ENCODE measurements at places on chromosomes 7 and 10.
A peak's percentile ranks its signal among the peaks of the same experiment; 100 is the strongest.

- DNase-seq = no peak
Observed at GRCh38 chr7:154919344-154920225, 83.3 kb downstream of the PAXIP1 start.

DNA sequence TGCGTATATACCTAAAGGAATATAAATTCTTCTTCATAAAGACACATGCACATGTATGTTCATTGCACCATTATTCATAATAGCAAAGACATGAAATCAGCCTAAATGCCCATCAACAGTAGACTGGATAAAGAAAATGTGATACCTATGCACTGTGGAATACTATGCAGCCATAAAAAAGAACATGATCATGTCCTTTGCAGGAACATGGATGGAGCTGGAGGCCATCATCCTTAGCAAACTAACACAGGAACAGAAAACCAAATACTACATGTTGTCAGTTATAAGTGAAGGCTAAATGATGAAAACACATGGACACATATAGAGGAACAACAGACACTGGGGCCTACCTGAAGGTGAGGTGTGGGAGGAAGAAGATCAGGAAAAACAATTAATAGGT, 48.7 kb downstream of the GPR37 start:
- DNase-seq = no peak

GRCh38 chr10:89640241-89640640, 4.8 kb downstream of the PANK1 start:
- DNase-seq = no peak

- peak; percentile 0 for DNase-seq
Observed at GRCh38 chr10:131213741-131214505, 97.6 kb downstream of the TCERG1L start.

- DNase-seq = no peak
Observed at GRCh38 chr7:70143075-70144044, 545.1 kb downstream of the AUTS2 start.

- DNase-seq = no peak
Observed at GRCh38 chr7:50246551-50246950, 58.0 kb upstream of the IKZF1 start.

DNA sequence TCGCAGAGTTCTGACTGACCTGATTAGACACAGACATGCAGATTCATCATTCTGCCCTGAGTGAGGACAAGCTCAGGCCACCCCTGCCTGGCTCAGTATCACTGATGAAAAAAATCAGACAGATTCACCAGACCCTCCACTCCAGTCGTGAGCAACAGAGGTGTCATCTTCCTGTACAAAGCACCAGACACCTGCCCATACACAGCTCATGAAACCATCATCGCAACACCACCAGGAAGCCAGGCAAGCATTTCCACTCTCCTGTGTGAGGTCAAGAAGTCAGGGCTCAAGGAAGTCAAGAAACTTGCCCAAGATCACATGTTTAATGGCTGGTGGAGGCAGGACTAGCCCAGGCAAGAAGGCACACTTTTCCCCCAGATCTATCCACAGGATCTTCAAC, 163.0 kb downstream of the CALN1 start:
- no peak for DNase-seq

DNA sequence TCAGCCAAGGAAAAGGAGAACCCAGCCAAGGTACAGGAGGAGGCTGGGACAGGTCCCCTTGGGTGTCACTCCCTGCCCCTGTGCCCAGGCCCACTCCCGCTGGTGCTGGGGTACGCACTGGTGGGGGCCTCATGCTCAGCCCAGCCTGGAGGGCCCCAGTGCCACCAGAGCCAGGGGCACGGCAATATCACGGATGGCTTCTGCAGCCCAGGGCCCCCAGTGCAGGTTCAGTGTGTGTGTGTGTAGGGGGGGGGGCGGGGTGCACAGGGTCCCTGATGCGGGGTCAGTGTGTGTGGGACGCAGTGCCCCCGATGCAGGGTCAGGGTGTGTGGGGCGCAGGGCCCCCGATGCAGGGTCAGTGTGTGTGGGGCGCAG, 23.4 kb upstream of the ZNF716 start:
- DNase-seq = no peak

DNA sequence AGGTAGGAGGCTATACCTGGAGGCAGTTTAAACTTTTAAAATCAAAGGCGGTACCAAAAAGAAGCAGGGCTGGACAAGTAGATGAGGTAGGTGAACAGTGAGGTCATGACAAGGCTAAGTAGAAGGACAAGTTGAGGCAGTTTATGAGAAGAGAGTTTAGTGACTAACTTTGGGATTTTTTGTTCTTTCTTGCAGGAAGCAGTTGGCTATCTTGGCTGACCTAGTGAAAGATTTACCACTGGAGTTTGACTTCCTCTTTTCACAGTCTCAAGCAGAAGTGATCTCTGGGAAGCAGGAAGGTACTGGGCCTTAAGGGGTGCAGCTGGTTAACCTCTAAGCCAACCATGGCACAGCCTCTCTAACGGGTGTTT, 26.3 kb downstream of the ENTPD7 start:
- DNase-seq = no peak

- DNase-seq = no peak
Observed at GRCh38 chr7:151481650-151482505, 37.8 kb downstream of the RHEB start.

DNA sequence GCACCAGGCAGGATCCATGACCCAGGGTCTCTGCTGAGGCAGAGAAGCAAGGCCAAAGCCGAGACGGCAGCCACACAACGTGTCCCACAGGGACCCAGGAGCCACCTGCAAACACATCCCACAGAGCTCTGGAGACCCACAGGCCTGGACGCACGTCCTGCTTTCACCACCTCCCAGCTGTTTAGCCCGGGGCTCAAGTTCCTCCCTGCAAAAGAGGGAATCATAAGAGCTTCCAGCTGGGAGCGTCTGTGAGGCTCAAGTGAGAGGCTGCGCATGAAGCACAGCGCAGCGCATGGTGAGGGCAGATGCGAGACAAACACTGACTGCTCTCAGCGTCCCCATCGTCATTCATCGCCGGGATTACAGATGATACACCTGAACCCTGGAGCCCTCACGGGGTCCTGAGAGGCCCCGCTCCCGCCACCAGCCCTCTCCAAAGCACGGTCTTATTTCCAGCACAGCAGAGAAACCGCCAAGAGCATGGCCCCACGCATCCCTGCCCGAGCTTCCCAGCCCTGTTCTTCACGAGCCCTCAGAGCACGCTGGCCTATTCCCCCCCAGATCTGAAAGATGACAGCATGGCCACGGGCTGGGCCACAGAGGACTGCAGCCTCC, 88.7 kb downstream of the MAD1L1 start:
- DNase-seq = no peak

GRCh38 chr10:71677261-71677660, 42.3 kb downstream of the C10orf105 start:
- DNase-seq = no peak

GRCh38 chr10:132179551-132180392, 7.0 kb upstream of the DPYSL4 start:
- no peak for DNase-seq

- DNase-seq = no peak
Observed at GRCh38 chr10:118626953-118627352, 31.5 kb upstream of the PRLHR start.

DNA sequence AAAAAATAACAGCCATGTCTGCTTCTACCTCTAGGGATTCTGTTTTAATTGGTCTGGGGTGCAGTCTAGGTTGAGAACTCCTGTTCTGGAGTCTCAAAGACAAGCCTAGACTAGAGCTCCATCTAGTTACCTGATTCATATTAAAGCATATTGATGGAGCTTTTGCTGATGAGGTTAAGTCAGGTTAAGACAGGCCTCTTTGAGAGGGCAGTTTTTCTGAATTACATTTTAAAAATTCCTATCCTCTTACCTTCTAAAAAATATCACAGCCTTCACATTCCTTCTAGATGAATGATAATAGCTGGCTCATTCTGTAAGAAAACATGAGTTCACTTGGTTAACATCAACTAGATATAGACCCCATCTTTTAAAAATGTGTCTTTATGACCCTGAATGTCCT, 28.9 kb downstream of the MGAM start:
- DNase-seq = no peak

- no peak for DNase-seq
Observed at GRCh38 chr10:120701381-120701780, 149.8 kb upstream of the WDR11 start.

- no peak for DNase-seq
Observed at GRCh38 chr10:122450353-122450990, 4.0 kb upstream of the ARMS2 start.

DNA sequence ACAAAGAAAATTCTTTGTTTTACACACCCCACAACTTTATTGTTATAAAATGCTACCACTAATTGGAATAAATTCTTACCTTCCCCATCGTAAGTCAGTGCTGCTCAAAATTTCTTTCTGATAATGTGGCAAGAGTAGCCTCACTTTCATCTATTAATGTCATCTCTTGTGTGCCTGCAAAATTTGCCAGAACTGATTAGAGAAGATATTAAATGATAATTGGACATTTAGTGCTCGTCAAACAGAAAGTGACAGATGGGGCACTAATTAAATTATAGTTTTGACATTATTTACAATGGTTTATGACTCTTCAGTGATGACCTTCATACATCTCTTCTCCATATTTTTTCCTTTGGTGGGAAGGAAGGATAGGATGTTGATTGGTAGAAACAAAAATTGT, 690.9 kb downstream of the NXPH1 start:
- DNase-seq = no peak

GRCh38 chr7:45187089-45187945, 29.7 kb downstream of the RAMP3 start:
- DNase-seq = no peak

- no peak for DNase-seq
Observed at GRCh38 chr7:85776691-85777345, 590.0 kb upstream of the SEMA3D start.

DNA sequence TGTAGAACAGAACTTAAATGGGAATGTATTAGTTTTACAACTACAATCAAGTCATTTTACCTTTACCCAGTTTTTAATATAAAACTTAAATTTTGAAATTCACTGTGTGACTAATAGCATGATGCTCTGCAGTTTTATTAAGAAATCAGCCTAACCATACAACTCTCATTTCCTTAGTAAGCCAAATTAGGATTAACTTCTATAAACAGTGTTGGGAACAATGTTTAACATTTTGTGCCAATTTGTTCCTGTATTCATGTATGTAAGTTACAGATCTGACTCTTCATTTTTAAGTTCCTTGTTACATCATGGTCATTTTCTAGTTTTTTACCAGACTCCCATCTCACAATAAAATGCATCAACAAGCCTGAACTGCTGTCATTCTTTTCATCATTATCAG, 209.8 kb downstream of the ZEB1 start:
- no peak for DNase-seq

- peak; percentile 21 for DNase-seq
Observed at GRCh38 chr10:12279281-12279680, 70.1 kb upstream of the CAMK1D start.

DNA sequence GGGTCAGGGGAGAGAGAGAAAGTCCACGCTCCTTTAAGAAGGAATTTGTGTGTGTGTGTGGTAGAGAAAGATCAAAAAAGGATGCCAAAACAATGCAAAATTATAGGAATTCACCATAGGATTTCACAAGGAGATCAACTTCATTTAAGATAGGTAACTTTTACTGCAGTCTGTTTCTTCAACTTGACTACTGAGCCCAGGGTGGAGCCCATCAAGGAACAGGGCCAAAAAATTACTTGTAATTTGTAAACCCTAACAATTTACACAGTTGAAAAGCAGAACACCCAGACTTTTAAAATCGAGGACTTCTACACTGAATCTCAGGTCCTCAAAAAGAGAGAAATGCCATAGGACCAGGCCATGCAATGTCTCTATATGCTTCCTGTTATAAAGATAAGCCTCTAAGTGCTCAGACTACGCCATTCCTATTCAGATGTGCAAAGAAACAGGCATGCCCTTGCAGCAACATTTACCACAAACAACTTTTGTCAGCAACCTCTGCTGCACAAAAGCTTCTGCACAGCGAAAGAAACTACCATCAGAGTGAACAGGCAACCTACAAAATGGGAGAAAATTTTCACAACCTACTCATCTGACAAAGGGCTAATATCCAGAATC, 10.6 kb upstream of the GIMAP4 start:
- no peak for DNase-seq

GRCh38 chr7:150375662-150376521, 3.2 kb upstream of the ZNF775 start:
- no peak for DNase-seq

DNA sequence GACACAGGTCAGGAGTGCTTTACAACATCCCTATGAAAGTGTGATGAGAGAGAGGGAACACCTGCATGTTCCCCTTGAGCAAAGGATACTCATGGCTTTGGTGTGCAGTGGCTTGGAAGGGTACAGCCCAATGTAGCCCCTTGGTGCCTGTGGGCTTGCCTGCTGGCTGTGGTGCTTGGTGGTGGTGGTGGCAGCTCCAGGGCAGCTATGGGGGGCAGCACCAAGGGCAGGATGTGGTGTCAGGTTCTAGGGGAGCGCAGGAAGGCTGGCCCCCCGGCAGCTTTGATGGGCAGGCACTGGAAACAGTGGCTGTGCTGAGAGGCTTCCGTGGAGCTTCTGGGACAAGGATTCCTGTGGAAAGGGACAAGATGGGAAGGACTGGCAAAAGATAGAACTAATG, 464.0 kb upstream of the ZMIZ1 start:
- no peak for DNase-seq

DNA sequence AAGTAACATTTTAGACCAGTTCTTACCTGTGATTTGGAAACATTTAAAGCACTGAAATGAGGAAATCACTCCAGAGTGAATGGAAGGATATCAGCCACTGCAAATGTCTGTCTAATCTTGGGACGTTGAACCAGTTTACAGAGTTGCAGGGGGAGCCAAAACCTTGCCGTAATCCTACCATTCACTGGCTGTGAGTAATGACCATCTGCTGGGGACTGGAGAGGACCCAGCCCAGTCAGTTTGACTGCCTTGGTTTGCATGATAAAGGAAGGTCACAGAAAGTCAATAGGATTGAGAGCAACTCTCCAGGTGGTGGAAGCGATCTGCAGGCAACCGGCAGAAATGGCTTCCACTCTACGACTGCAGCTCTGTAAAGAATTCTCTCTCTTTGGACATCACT, 167.2 kb downstream of the AKR1D1 start:
- DNase-seq = peak; percentile 20

- DNase-seq = no peak
Observed at GRCh38 chr7:16986755-16987154, 105.0 kb upstream of the AGR3 start.

DNA sequence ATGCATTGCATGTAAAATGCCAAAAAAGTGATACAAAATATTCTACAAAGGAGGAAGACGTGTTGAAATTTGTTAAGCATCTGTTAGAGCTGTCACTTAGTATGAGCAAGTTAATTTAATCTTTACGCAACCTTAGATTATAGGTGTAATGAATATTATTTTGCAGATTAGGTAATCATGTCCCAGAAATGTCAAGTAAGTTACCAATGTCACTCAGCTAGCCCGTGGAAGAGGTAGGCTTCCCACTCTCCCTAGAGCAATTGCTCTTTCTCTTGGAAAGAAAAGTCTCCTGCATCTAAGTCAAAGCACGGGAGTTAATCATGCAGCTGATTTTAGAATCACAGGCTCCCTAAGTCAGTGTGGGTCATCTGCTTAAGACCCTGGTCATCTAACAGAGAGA, 830.4 kb upstream of the IGFBP3 start:
- no peak for DNase-seq

- peak; percentile 20 for DNase-seq
Observed at GRCh38 chr7:92723943-92724342, 112.4 kb downstream of the CDK6 start.
